ENCODE measurements at places on chromosomes 1 and 21.

GRCh38 chr1:214449371-214449770, 102.0 kb downstream of the PTPN14 start:
- DNase-seq, result no peak

DNA sequence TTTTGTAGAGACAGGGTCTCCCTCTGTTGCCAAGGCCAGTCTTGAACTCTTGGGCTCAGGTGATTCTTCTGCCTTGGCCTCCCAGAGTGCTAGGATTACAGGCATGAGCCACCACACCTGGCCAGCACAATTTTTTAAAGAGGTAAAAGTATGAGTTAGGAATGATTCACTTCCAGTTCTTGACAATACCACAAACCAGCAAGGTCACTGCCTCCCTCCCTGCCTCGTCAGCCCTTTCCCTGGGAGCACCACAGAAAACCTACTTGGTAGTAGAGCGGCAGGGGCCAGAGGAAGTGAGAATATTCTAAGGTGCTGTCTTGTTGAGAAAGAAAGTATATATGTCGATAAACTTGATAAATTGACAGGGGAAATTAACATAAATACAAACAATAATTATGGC, 10.8 kb upstream of the CDA start:
- DNase-seq, result no peak

GRCh38 chr1:14666373-14666772, 67.9 kb downstream of the KAZN start:
- no peak for DNase-seq

GRCh38 chr1:158679289-158679688, 7.2 kb downstream of the SPTA1 start:
- no peak for DNase-seq

- DNase-seq, result no peak
These were observed 605.3 kb upstream of the NR5A2 start for GRCh38 chr1:199422206-199422605.
